Activated T-cell treated with anti-CD3 and anti-CD28 coated beads, Interleukin-2, amount 50 U/mL, for 4 hours (primary cell): ENCODE measurements at places on chromosomes 16 and 17. TPM values are rescaled to one million over a fixed set of nuclear protein-coding genes. Genes with fewer than 3 reads are reported as not detected.

GRCh38 chr16:4147236-4147635, 31.0 kb upstream of the ADCY9 start:
- DNase-seq: no peak

DNA sequence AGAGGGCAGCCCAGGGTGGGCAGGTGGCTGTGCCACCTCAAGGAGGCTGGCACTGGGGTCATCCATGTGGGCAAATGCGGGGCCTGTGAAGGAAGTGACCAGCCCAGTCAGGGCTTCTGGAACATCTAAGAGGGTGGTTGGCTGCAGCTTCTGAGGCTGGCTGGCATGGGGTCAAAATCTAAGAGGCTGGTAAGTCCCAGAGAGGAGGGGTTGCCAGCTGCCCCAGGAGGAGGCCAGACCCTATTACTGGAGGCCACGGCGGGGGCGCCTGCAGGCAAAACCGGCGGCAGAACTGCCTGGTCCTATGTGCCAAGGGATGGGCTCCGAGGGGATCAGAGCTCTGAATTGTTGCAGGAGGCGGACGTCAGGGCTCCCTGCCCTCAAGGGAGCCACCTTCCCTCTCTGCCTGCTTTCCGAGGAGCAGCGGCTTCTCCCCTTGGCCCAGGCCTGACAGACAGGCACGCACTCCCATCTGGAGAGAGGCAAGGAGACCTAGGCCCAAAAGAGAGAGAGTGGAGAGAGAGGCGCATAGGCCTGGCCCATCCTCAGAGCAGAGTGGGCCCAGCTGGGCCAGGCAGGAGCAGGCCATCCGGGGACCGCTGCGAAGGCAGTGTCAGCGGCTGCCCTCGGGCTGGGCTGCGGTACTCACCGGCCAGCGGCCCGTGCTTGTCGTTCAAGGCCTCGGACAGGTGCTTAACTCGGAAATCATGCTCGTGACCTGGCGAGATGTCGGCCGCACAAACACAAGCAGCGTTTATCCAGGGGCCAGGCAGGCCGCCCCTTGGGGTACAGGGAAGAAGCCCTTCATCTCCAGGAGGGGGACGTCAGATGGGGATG, 10.9 kb downstream of the ZACN start:
- DNase-seq: no peak

DNA sequence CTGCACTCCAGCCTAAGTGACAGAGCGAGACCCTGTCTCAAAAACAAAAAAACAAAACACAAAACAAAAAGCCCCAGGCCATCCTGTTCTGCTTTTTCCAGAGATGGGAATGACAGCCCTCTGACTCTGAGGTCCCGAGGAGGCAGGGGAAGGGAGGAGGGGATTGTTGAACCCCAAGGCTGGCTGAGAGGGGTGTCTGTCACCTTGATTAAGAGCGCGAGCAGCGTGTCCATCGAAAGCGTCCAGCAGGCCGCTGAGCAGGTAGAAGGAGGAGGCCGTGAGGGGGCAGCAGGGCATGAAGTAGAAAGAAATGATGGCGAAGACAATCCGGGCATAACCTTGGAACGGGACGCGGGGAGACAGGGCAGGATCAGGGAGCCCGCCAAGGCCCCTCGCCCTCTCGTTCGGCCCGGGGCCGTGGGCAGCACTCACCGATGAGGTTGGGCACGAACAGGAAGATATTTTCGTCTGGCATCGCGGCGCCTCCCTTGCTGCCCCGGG, 593 bp downstream of the CDIPT start:
- DNase-seq: no peak

DNA sequence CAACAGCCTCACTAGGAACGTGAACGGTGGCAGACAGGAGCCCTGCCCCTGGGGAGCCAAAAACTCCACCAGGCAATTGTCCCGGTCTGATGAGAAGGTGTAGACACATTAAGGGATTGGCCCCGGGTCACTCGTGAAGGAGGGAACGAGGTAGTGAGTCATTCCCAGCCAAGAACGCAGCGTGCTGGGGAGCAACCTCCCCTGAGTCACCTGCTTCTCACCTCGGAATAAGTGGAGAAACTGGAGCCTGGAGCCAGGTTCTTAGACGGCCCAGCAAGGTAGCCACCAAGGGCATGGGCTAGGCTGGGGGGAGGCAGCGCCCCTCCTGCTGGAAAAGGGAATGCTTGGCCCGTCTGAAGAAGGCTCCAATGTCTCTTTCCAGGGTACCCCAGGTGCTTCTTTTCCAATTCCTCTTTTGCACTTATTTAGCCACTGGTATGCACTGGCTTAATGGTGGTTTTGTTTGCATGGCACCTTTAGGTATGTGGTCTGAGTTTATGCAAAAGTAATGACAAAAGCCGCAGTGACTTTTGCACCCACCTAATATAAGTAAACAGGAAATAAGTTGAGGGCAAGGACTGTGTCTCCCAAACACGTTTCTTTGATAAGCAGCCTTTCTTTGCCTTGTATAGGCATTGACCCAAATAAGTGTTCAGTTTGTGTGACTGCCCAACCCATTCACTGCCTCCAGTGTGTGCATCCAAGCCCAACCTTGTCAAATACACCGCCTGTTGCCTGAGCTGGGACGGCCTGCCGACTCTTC, 1.8 kb upstream of the HELZ start:
- DNase-seq: peak; percentile 25

Gene CLEC18B
- 1.1 TPM for total RNA-seq

DNA sequence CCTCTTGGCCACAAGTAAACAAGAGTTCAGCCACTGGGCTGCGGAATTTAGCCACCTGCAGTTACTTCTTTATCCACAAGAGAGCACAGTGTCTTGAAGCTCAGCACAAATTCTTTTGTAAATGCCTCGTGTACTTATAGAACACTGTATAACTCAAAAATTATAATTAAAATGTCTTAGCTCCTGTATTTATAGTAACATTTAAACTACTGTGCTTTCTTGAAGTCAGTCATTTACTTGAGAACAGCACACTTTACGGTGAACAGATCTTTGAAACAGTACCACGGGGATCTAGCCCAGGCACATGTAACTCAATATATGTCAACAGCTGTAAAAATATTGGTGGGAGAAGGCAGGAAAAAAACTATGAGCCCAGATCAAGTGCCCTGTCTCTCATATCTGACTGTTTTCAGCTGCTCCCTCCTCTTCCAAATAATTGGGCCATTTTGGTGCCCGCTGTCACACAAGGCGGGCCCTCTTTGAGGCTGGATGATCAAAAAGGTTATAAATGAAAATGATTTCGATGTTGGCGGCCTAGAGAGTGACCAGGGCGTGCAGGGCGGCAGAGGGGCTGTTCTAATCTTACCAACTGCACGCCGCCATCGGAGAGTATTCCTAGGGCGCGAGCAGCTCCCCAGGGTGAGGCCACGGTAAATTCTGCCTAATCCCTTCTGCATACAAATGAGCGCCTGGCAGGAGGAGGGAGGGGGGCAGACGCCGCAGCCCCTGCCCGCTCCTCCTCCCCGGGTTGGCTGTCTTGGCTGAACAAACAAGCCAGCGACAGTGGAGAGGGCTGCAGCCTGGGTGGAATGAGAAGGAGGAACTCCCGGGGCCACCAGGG, 183.2 kb downstream of the C16orf78 start:
- no peak for DNase-seq

- no peak for DNase-seq
Observed at GRCh38 chr16:91484-91883, 13.5 kb downstream of the MPG start.

Gene ZBTB4
- 18.0 TPM for total RNA-seq

DNA sequence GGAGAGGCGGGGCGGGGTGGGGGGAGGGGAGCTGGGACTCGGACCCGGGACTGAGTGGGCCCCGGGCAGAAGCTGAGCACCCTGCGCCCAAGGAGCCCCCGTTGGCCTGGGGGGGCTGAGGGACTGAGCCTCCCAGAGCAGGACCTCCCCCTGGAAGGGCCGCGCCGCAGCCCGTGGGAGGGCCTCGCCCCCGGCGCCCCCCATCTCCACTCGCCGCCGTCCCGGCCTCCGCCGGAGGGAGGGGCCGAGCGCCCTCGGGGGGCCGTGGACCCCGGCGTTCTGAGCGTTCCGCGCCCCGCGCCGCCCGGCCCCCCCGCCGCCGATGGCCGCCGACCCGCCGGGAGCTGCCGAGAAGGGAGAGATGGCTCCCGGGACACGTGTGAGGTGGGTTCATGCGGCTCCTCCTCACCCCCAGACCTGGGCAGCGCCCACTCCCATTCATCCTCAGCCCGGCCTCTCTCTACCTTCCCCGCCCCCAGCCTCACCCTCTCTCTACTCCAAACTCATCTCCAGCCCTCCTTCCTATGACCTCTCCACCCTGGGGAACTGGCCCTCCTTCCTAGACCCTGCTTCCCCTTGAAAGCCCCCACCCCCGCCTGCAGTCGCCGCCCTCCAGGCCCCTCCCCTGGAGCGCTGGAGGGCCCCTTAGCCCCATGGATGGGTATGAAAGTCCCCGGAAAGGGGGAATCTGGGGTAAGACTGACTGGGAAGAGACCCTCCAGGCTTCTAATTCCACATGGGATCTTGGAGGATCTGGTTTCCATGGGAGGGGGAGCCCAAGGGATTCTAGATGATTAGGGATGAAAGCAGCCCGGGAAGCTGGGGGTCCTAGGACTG, 922 bp downstream of the FBXL19 start:
- DNase-seq: no peak

Gene ZSCAN10
- total RNA-seq: 0.11 TPM

DNA sequence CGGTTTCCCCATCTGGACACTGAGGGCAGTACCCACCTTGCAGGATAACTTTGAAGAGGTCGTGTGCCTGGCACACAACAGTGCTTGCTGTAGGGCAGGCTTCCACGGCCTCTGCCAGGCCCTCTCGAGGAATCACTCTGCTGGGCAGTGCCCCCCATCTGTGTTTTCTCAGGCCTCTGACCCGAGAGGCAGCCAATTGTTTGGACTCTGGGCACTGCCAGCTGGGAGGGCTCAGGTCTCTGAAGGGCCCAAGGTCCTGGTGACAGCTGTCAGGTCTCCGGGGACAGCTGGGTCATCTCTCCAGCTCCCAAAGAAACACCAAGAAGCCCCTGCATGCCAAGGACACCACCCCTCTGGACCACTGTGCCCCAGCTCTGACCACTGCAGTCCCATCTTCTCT, 1.0 kb upstream of the RAB26 start:
- no peak for DNase-seq

GRCh38 chr16:47990676-47991075, 165.1 kb downstream of the ABCC12 start:
- no peak for DNase-seq

Gene TRAPPC2L
- total RNA-seq: 78.9 TPM

GRCh38 chr17:41588126-41588810, 1.6 kb upstream of the KRT14 start:
- DNase-seq: no peak

Gene TEKT5
- total RNA-seq: not detected

DNA sequence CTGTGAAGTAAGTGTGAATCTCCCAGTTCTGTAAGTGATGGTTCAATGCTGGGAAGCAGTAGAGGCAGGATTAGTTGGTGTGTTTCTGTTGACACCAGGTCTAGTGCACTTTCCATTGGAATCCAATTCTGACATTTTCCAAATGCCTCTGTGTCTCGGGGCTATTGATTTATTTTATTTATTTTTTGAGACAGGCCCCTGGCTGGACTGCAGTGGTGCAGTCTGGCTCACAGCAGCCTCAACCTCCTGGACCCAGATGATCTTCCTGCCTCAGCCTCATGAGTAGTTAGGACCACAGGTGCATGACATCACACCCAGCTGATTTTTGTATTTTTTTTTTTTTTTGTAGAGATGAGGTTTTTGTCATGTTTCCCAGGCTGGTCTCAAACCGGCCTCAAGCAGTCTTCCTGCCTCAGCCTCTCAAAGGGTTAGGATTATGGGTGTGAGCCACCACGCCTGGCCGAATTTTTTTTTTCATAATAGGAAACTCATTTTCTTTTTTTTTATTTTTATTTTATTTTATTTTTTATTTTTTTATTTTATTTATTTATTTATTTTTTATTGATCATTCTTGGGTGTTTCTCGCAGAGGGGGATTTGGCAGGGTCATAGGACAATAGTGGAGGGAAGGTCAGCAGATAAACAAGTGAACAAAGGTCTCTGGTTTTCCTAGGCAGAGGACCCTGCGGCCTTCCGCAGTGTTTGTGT, 61.7 kb downstream of the YPEL2 start:
- DNase-seq: no peak

DNA sequence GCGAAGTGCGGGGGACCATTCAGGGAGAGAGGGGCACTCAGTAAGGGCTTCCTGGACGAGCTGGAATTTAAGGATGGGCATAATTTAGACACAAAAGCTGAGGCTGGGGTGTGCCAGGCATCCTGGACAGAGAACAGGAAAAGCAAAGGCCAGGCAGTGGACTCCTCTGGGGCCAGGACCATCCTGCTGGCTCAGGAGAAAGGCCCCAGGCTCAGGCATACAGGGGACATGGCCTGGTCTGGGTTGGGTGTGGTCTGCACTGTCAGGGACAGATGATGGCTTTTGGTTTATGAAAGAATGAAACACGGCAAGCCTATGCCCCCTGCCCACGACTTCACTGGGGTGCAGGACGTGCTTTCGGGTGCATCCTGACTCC, 48.9 kb upstream of the DOC2B start:
- no peak for DNase-seq

Gene METRNL
- 12.1 TPM for total RNA-seq

Gene ABCC11
- 0.05 TPM for total RNA-seq

GRCh38 chr17:40849723-40850122, 17.3 kb downstream of the KRT12 start:
- DNase-seq: no peak

DNA sequence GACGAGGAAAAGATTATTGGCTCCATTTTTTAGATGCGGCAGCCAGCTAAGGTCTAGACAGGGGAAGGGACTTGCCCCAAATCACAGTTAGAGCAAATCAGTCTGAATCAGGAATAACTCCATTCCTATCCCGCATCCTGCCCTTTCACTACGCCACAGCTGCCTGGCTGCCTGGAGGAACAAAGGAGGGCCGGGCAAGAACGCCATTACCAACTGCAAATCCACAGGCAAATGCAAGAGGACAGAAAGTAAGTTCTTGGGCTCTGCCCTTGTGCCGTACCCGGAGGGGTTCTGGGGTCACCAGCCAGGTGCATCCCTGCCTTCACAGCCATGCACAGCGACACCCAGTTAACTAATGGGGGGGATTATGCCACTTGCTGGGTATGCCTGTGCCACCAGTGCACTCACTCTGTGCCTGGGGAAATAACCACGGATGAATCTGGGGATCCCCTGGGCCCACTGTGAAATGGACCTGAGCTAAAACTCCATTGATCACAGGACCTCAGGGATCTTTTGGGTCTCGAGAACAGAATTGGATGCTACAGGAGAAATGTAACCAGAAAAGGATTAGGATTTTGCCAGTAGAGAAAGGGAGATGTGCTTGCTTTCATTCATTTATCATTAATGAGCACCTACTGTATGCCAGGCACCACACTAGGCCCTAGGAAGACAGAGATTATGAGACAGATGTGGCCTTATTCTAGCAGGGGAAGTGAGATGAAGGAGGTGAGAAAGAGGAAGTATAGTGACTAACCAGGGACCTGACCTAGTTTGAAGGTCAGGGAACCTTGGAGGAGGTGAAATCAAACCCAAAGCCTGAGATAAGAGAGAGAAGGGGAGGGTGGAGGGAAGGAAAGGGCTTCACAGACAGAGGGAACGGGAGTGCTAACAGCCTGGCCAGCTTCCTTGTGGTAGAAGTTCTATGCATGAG, 17.7 kb downstream of the BCL7C start:
- DNase-seq: no peak

Gene CYB5D1
- 19.7 TPM for total RNA-seq

GRCh38 chr16:19127205-19127604, 13.4 kb downstream of the ITPRIPL2 start:
- no peak for DNase-seq

Gene DNAAF8
- total RNA-seq: 0.25 TPM
